Body of pancreas (tissue), 4 donors: ENCODE measurements at places on chromosomes 16 and 17.

GRCh38 chr17:14209215-14209614, 27.4 kb downstream of the CDRT15 start:
- H3K27me3 ChIP-seq, result no peaks in the 10 kb centered on the region
- DNase-seq, result no peak
- H3K4me1 ChIP-seq, result peaks cover 14% of the 10 kb centered on the region
- H3K4me3 ChIP-seq, result no peak overlapping the region

DNA sequence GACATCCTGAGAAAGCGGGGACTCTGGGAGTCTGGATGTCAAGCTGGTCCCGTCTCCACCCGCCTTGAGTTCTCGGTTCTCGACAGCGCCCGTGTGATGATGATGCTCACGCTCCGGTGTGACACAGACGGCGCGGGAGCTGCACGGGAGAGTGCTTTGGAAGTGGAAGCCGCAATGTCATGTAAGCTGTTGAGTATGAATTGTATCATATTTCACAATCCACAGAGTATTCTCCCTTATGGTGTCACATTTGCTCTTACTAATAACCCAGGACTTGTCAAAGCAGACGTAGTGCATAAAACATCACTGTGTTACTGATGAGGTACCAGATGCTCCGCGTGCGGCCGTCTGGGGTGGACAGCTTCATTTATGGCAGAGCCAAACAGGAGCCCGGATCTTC, 217.5 kb upstream of the CHMP6 start:
- H3K36me3 ChIP-seq, result no peaks in the 10 kb centered on the region
- no peaks in the 10 kb centered on the region for H3K27me3 ChIP-seq
- no peaks in the 10 kb centered on the region for H3K4me1 ChIP-seq
- DNase-seq, result no peak
- no peak overlapping the region for H3K27ac ChIP-seq

DNA sequence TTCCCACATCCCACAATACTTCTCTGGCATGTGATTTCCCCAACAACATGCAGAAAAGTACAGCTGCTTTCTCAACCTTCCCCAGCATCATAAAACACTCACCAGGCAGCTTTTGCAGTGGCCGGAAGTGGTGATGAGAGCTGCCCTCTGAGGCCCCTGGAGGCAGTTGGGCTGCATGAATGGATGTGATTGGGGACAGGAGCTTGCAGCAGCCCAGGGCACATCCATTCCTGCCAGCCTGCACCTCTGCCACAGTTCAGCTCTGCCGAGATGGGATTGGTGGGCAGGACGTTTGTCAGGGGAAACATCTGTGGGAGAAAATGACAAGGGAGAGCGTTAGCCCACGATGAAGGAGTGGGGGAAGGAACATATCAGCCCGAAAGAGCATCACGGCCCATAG, 19.8 kb downstream of the NUBP1 start:
- DNase-seq, result no peak
- no peak overlapping the region for H3K27ac ChIP-seq
- peaks cover 48% of the 10 kb centered on the region for H3K36me3 ChIP-seq
- no peaks in the 10 kb centered on the region for H3K27me3 ChIP-seq
- H3K4me3 ChIP-seq, result no peak overlapping the region
- H3K4me1 ChIP-seq, result peaks cover 4% of the 10 kb centered on the region

DNA sequence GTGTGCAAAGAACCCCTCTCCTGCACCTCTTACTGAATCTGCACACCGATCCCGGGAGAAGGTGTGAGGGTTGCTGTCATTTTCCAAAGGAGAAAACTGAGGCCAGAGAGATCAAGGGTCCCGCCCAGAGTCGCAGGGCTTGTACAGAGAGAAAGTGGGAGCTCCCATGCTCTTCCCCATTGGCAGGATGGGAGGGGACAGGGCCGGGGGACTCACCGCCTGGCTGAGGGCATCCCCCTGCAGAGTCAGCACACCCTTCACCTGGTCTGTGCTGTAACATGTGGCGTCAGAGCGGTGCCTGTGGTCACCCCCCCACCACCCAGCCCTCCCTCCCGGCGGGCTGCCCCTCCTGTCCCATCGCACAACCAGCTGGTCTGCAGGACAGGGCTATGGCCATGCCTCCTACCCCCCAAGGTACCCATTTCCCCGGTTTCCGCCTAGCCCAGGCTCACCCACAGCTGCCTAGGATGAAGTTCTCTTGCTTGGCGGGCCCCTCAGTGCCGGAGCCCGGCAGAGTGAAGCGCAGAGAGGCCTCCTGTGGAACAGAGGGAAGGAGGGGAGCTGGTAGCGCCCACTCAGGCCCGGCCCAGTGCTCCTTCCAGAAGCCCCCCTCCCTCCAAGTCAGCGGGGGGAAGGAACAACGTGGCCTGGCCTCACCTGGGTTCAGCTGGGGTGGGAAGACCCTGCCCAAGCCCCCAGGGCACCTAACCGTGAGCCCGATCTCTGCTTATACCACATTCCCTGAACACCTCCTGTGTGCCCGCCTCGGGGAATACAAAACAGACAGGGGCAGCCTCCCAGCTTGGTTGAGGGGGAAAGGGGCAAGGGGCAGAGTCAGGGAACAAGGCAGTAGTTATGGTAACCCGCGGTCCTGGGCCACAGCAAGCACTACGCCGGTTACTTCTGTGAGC, 1.1 kb downstream of the ROGDI start:
- H3K27me3 ChIP-seq, result no peaks in the 10 kb centered on the region
- H3K27ac ChIP-seq, result peak overlapping the region; percentile 87
- H3K4me1 ChIP-seq, result peaks cover 45% of the 10 kb centered on the region
- H3K36me3 ChIP-seq, result peaks cover 2% of the 10 kb centered on the region
- DNase-seq, result peak; percentile 28

GRCh38 chr17:80358131-80358530, 56.8 kb upstream of the ENDOV start:
- peaks cover 8% of the 10 kb centered on the region for H3K4me1 ChIP-seq
- no peak overlapping the region for H3K4me3 ChIP-seq
- peaks cover 42% of the 10 kb centered on the region for H3K36me3 ChIP-seq
- H3K27me3 ChIP-seq, result no peaks in the 10 kb centered on the region

DNA sequence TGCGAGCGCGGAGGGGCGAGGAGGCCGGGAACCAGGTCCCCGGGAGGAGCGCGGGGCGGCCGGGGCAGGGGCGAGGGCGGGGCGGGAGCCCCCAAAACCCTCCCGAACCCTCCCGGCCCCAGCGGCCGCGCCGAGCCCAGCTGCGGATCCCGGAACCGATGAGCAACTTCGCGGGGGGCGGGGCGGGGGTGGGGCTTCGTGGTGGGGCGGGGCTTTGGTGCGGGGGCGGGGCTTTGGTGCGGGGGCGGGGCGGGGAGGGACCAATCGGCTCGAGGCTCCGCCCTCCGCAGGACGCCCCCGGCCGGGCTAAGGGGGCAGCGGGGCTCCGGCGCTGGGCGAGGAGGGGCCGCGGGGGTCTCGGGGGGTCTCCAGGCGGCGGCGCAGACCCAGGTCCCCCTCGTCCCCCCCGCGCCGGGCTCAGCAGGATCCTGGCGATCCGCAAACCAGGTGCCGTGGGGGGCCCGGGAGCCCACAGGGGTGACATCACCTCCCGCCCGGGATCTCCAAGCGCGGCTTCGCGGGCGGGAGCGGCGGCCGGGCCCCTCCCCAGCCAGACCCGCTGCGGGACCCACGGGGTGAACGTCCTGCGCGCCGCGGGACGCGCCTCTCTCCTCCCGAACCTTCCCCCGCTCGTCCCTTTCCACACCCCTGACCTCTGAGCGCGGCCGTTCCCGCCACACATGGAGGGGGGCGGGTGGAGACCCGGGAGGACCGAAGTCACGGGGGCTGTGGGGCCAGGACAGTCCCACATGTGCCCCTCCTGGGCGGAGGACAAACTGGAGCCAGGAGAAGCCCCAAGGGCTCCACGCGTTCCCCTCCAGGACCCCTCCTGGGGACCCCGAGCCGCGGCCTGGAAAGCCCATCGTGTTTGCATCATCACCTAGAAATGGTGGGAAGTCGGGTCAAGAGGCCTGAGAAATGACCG, at the start of gene ABR:
Gene ABR (minus strand): TSS at position 164 of the 925 bp plus-strand sequence. CDS start 254 bp downstream, outside the sequence.
- peaks cover 27% of the 10 kb centered on the region for H3K4me1 ChIP-seq
- H3K27me3 ChIP-seq, result no peaks in the 10 kb centered on the region
- H3K27ac ChIP-seq, result no peak within 1 kb of the TSS
- peak within 1 kb of the TSS; percentile 39 for H3K4me3 ChIP-seq

DNA sequence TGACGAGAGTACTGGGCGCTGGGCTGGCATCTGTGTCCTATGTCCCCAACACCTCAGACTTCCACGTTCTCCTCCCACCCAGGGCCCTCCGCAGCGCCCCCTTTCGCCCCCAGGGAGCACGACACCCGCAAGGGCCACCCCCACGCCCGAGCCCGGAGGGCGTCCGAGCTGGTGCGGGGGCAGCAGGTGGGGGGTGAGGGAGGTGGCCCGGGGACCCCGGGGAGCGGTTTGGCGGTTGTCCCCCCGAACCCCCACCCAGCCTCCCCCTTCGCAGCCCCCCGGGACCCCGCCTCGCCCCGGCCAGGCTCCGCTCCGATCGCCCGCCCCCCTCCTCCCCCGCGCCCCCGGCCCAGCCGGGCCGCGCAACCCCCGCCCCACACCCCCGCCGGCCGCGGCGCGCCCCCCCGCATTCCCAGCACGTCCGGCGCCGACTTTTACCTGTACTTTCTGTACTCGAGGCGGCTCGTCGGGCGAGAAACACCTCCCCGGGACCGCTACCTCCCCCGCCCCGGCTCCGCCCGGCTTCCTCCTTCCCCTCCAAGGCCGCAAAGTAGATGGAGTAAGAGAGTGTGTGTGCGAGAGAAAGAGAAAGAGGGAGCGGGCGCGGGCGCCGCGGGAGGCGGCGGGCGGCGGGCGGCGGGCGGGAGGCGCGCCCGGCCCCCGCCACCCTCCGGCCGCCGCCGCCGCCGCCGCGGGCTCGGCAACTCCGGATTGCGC, 901 bp downstream of the CDYL2 start:
- peak overlapping the region; percentile 46 for H3K27ac ChIP-seq
- H3K36me3 ChIP-seq, result no peaks in the 10 kb centered on the region
- peaks cover 4% of the 10 kb centered on the region for H3K4me1 ChIP-seq

GRCh38 chr17:30939051-30939689, 17.4 kb downstream of the ADAP2 start:
- H3K36me3 ChIP-seq, result no peaks in the 10 kb centered on the region
- no peak overlapping the region for H3K27ac ChIP-seq
- peak; percentile 12 for DNase-seq
- no peaks in the 10 kb centered on the region for H3K4me1 ChIP-seq
- no peaks in the 10 kb centered on the region for H3K27me3 ChIP-seq

- no peak for DNase-seq
- no peaks in the 10 kb centered on the region for H3K4me1 ChIP-seq
- H3K36me3 ChIP-seq, result no peaks in the 10 kb centered on the region
- peaks cover 8% of the 10 kb centered on the region for H3K27me3 ChIP-seq
Observed at GRCh38 chr17:34465789-34466188, 102.8 kb upstream of the CCL1 start.

DNA sequence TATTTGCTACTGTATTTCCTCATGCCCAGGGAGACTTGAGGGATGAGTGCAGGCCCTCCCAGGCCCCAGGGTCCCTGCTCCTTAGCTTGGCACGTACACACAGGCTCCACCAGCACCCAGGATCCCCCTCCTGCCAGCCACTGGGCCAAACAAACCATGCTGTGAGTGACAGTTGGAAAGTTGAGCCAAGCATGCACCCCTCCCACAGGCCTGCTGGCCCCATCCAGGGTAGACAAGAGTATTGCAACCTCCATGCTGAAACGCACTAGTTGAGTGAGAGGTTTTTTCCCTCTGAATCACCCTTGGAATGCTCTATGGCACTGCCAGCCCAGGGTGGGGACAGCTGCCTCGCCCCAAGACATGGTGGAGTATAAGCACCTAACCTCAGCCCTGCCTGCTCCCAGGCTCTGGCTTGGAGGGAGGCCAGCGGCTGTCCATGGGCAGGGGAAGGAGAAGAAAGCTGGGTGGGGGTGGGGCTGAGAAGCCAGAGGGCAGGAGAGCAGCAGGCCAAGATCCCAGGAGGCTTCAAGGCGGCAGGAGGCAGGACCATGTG, 49.6 kb downstream of the PITPNM3 start:
- no peaks in the 10 kb centered on the region for H3K36me3 ChIP-seq
- no peaks in the 10 kb centered on the region for H3K27me3 ChIP-seq
- no peak overlapping the region for H3K27ac ChIP-seq
- no peak for DNase-seq
- peaks cover 20% of the 10 kb centered on the region for H3K4me1 ChIP-seq

DNA sequence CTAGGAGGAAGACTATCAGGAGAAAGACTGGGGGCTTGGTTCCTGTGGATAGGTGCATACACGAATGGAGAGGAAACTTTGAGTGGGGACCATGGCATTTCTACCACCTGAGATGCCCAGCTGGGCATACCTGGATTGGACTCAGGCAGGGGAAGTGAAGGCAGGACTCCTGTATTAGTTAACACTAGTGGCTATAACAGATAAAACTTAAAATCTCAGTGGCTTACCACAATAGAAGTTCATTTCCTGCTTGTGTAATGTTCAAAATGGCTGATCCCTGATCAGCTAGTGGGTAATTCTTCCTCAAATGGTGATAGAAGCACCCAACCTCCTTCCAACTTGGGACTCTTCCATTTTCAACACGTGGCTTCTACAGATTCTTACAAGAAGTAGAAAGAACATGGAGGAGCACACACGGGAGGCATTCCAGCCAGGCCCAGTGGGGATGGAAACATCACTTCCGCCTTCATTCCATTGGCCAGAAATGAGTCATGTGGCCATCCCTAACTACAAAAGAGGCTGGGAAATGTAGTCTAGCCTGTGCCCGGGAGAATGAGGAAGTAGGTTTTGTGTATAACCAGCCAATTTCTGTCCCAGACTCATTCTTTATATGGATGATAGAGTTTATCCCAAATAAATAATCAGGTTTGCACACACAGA, 112.1 kb downstream of the UTP18 start:
- H3K4me1 ChIP-seq, result no peaks in the 10 kb centered on the region
- H3K36me3 ChIP-seq, result no peaks in the 10 kb centered on the region
- H3K4me3 ChIP-seq, result no peak overlapping the region
- H3K27ac ChIP-seq, result no peak overlapping the region
- H3K27me3 ChIP-seq, result no peaks in the 10 kb centered on the region

DNA sequence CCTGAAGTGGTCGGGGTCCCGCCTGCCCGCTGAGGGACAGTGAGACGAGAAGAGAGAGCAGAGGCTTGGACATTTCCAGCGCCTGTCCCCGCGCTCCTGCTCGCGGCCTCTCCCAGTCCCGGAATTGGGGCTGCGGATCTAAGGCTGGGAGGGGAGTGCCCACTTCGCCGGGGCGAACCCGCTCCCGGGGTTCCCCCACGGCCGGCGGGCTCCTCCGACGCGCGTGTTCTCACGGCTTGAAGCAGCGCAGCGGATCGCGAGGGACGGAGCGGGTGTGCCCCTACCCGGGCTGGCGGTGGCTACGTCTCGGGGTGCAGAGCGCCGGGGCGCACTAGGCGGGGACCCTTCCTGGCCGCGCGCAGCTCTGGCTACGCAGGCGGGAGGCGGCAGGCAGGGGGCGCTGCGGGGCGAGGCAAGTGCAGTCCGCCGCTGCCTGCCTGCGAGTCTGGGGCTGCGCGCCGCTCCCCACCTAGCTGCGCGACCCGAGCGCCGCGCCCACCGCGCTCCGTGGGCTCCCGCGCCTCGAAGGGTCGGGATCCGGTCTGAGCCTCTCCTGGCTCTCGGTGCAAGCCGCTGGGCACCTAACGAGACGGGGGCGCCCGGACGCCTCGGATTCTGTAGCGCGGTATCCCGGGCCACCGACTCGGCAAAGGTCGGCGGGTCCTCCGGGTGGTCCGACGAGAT, 1.2 kb downstream of the NGFR start:
- H3K4me1 ChIP-seq, result peaks cover 29% of the 10 kb centered on the region
- H3K27me3 ChIP-seq, result peaks cover 40% of the 10 kb centered on the region
- H3K4me3 ChIP-seq, result no peak overlapping the region
- DNase-seq, result peak; percentile 75
